ENCODE measurements at places on chromosomes 3 and 15.

- no peak for DNase-seq
These were observed 79.4 kb downstream of the B3GNT5 start for GRCh38 chr3:183332487-183332886.

DNA sequence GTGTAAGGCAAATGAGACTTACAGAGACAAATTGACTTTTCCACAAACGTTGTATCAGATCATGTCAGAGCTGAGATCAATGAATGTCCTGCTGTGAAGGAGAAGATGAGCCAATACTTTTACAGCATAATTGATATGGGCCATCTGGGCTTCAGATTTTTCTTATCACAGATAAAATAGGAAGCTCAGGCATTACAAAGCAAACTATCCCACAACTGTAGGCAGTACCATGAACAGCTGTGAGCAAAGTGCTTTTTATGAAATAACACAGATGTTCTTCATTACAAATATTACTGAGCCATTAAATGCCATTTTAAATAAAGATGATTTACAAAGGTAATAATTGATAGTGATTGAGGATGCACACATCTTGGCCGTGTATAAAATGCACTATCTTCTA is 852.3 kb downstream of the OTOL1 start:
- no peak for DNase-seq

DNA sequence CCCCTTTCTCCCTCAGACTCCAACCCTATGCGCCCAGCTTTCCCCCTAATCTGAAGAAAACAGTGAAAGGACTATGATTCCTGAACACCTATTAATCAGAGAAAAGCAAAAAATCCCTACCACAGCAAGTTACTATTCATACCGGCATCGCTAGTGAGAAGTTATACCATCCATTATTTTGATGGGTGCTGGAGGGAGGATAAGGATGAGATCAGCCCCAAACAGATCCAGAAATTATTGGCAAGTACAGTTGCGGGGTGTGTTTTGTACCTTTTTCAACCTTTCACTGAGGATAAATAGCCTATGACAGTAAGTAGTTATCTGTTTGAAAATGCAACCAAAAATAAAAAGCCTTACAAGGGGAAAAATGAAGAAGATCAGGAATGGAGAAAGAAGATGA is 59.9 kb upstream of the ADAMTS9 start:
- no peak for DNase-seq

GRCh38 chr3:63693351-63693750 is 40.9 kb downstream of the SNTN start:
- no peak for DNase-seq

DNA sequence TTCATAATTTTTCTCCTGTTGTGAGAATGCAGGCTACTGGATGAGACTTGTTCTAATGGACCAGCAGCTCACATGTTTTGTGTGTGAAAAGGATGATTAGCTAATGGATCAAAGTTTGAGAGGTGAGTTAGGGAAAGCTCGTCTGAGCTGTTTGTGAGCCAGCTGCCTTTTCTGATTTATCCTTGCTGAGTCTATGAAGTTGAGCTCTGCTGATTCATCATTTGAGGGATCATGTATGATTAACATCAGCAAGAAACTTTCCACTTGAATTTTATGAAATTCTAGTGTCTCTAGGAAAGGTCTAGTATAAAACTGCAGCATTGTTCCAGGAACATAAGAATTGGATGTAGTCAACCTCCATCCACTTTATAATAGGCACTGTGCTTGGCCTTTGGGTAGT is 698.7 kb downstream of the NTRK3 start:
- no peak for DNase-seq

GRCh38 chr15:62809968-62810260 is 232.6 kb upstream of the TPM1 start:
- no peak for DNase-seq
